ENCODE measurements at places on chromosomes 2 and 18. TPM values are rescaled to one million over a fixed set of nuclear protein-coding genes. Genes with fewer than 3 reads are reported as not detected.

The ACKR3 gene
- 23.6 TPM for total RNA-seq

The OXER1 gene
- 0.80 TPM for total RNA-seq

The C18orf32 gene
- 25.8 TPM for total RNA-seq

The DSC1 gene
- total RNA-seq, result 0.29 TPM

The SLC4A1AP gene
- 23.3 TPM for total RNA-seq

The TRPM8 gene
- not detected for total RNA-seq

The TMEM200C gene
- 1.2 TPM for total RNA-seq

The PRKRA gene
- 61.3 TPM for total RNA-seq

The GALNT13 gene
- total RNA-seq, result 0.44 TPM

The SLC11A1 gene
- 53.4 TPM for total RNA-seq

The CCDC85A gene
- 7.5 TPM for total RNA-seq

- DNase-seq, result no peak
Observed at GRCh38 chr18:8851659-8852058, 146.3 kb downstream of the MTCL1 start.

DNA sequence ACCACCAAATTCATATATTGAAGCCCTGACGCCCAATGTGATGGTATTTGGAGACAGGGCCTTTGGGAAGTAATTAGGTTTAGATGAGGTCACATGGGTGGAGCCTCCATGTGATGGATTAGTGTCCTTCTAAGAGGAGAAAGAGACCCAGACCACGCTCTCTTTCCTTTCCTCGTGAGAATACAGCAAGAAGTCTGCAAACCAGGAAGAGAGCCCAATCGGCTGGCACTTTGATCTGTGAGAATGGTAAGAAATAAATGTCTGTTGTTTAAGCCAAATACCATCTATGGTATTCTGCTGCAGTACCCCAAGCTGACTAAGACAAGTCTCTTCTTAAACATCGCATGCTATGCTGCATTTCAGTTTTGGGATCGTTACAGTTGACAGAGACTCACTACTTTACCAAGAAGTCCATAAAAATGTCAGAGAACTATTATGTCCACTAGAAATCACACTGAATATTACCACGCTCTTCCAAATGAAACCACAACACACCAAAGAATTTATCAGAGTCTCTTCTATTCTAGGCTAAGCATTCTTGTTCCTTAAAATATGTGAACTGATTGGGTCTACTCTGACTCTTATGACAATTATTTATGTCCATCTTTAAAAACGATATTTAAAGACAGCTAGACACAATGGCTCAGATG is 48.5 kb downstream of the LPIN2 start:
- no peak for DNase-seq

DNA sequence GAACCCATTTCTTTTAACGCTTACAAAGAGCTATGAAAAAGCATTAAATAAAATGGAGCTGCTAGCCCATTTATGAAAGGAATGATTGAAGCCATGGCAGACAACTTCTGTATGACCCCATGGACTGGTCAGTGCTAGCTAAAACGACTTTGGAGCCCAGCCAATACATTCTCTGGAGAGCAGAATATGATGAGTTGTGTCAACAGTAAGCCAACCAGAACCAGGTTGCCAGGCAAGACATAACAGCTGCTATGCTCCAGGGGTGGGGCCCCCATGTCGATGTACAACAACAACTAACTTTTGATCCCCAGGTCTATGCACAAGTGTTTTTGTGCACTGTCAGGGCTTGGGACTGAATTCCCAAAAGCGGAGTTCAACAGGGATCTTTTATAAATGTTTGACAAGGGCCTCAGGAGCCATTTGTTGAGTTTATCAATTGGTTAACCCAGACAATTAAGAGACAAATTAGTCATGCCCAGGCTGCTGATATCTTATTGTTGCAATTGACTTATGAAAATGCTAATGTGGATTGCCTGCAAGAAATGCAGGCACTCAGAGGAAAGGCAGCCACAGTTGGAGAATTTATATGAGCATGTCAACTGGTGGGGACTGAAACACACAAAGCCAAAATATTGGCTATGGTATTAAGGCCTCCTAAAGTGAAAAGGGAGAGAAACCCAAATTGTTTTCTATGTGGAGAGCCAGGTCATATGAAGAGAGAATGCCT is 64.6 kb upstream of the MYO3B start:
- no peak for DNase-seq

DNA sequence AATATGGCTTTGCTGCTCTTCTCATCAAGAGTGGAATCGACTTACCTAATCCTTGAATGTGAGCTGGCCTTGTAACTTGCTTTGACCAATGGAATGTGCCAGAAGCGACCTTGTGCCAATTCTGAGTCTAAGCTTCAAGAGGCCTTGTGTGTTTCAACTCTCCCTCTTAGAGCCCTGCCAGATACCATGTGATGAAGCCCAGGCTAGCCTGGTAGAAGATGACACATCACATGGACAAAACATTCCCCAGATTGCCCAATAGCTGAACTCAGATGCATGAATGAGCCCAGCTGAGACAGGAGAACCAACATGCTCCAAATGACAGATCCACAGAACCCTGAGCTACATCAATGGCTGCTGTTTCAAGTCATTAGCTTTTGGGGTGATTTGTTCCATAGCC is 4.2 kb upstream of the KLHL14 start:
- no peak for DNase-seq

GRCh38 chr18:12014086-12014485 is 32.8 kb downstream of the IMPA2 start:
- no peak for DNase-seq

- DNase-seq, result no peak
Observed at GRCh38 chr18:74480149-74480651, 16.0 kb upstream of the CNDP2 start.

- no peak for DNase-seq
Observed at GRCh38 chr2:112708968-112709367, 11.9 kb upstream of the NT5DC4 start.

DNA sequence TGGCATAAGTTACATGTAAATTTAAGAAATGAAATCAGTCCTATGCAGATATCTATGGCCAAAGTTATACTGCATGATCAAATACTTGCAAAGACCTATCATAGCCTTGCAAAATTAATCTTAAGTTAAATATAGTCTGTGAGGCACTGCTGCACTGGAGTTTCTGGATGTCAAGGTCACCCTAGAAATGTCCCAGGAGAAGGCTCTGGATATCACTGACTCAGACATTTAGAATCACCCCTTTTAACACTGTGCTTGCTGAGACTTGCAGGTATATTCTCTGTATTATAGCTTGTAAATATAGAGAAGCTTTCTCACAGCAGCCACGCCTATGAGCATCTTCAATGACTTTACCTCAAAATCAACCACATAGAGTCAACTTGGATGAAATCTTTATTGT is 51.5 kb downstream of the ETAA1 start:
- DNase-seq, result no peak

- no peak for DNase-seq
Observed at GRCh38 chr2:42879121-42879705, 86.8 kb upstream of the HAAO start.

GRCh38 chr2:227578642-227579041 is 20.1 kb upstream of the SCYGR2 start:
- no peak for DNase-seq

- DNase-seq, result no peak
Observed at GRCh38 chr18:55635439-55635838, 47.4 kb upstream of the TCF4 start.

- no peak for DNase-seq
Observed at GRCh38 chr2:218823196-218823855, 8.3 kb downstream of the PRKAG3 start.

- no peak for DNase-seq
Observed at GRCh38 chr18:33184175-33184574, 256.3 kb downstream of the CCDC178 start.

GRCh38 chr2:12066986-12067385 is 320.6 kb downstream of the LPIN1 start:
- no peak for DNase-seq

DNA sequence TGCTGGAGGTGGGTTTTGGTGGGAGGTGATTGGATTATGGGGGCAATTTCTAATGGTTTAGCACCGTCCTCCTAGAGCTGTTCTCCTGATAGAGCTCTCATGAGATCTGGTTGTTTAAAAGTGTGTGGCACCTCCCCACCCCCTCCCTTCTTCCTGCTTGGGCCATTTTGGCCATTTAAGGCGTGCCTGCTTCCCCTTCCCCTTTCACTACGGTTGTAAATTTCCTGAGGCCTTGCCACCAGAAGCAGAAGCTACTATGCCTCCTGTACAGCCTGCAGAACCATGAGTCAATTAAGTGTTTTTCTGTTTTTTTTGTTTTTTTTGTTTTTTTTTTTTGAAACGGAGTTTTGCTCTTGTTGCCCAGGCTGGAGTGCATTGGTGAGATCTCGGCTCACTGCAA is 335.7 kb upstream of the HS6ST1 start:
- no peak for DNase-seq

GRCh38 chr2:40208463-40208862 is 243.4 kb downstream of the SLC8A1 start:
- DNase-seq, result no peak
